Activated naive CD4-positive, alpha-beta T cell treated with anti-CD3 and anti-CD28 coated beads for 36 hours (primary cell): ENCODE measurements at places on chromosomes 16 and 17. TPM values are rescaled to one million over a fixed set of nuclear protein-coding genes. Genes with fewer than 3 reads are reported as not detected.

DNA sequence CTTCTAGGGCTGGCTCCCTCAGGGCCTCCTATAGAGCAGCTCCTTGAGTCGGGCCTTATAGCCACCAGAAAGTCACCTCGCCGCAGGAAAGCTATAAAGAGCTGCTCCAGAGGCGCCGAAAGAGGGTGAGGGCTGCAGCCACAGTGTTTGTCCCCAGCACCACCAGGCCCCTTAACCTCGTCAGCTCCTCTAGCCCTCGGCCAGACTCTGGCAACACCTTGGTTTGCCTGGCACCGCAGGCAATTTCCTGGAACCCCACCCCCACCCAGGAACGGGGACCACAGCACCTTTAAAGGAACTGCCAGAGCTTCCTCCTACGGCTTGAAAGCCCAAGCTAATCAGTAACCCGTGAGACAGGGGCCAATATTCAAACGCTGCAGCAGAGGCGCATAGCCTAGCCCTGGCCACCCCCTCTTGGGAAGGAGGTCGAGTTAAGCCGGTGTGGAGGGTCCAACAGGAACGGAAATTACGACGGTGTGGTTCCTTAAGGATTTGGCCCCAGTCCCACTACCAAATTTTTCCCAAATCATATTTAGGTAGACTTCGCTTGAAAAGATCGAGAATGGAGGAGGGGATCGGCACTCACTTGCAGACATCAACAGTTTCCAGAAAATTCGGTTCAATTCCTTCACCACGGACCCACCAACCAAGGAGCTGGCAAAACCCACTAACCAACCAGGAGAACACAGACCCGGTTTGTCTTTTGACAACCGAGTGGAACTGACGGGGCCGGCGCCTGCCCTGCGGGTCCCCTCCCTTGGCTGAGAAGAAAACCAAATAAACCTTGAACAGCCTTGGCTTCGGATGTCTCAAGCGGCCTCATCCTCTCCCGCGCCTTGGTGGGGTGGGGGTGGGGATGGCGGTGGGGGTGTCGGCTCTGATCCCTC is 3.0 kb downstream of the HOXB6 start:
- peaks cover 88% of the 10 kb centered on the region for H3K27me3 ChIP-seq
- H3K27ac ChIP-seq, result no peak overlapping the region
- H3K4me3 ChIP-seq, result no peak overlapping the region
- H3K36me3 ChIP-seq, result no peaks in the 10 kb centered on the region

DNA sequence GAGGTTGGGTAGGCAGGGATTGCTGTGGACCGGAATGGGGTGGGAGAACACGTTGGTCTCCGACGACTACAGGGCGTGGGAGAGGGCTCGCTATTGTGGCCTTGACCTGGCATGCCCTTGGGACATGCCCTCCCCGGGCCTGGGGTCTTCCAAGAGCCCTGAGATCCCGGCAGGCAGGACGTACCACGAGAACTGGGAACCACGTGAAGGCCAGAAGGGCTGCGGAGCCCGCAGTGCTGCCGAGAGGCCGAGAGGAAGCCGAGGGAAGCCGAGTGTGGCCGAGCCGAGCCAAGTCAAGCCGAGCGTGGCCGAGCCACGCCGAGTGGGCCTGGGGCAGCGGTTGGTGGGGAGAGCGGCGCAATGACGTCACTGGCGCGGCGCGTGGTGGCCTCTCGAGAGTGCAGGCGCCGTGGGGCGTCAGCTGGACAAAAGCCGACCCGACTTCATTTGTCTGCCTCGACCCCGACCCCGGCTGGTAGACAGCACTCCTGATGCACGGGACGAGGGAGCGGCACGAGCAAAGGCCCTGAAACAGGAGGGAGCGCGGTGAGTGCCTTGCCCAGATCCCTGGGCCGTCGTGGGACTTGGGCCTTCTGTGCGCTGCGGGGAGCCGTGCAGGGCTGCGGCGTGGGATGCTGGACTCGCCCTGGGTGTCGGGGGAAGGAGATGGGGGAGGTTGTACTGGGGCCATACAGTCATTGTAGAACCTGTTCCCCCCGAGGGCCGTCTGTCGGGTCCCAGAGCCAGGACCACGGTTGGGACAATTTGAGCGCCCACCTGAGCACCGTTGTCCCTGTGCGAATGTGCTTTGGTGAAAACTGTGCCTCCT is 6.6 kb downstream of the SOCS1 start:
- H3K4me3 ChIP-seq, result no peak overlapping the region
- peaks cover 40% of the 10 kb centered on the region for H3K36me3 ChIP-seq
- peaks cover 51% of the 10 kb centered on the region for H3K4me1 ChIP-seq
- H3K27ac ChIP-seq, result no peak overlapping the region

DNA sequence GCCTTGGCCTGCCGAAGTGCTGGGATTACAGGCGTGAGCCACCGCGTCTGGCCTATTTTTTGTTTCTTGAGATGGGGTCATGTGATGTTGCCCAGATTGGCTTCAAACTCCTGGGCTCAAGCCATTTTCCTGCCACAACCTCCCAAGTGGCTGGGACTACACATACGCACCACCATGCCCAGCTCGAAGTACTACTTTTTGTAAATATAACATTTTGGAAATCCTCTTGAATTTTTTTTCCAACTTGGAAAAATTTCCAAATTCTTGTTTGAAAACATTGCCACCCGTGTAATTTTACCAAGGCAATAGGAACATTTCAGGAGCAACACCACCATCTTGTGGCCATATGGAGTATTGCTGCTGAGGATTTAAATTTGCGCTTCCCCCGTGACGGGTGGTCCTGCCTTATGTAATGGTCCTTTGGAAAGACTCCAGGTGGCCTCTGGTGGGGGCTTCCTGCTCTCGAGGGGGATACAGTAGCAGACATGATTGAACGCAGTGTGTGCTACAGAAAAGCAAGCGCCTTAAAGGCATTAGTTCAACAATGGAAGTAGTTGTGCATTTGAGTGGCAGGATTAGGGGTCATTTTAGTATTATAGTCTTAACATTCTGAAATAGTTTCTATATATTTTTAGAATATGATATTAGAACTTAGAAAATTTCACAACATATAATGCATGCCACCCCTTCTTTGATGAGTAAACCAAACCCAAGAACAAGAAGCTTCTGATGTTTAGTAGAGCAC is 8.0 kb downstream of the FLYWCH1 start:
- no peaks in the 10 kb centered on the region for H3K27me3 ChIP-seq
- peak; percentile 74 for DNase-seq
- H3K36me3 ChIP-seq, result peaks cover 10% of the 10 kb centered on the region
- no peak overlapping the region for H3K4me3 ChIP-seq
- peak overlapping the region; percentile 56 for H3K27ac ChIP-seq

NTN3 gene
- total RNA-seq, result not detected

AATK gene
- not detected for total RNA-seq
